Myocyte (in vitro differentiated cells): ENCODE measurements at places on chromosomes 3 and 15. TPM values are rescaled to one million over a fixed set of nuclear protein-coding genes. Genes with fewer than 3 reads are reported as not detected.

- no peak for DNase-seq
These were observed 62.9 kb upstream of the CHMP2B start for GRCh38 chr3:87164245-87164644.

DNA sequence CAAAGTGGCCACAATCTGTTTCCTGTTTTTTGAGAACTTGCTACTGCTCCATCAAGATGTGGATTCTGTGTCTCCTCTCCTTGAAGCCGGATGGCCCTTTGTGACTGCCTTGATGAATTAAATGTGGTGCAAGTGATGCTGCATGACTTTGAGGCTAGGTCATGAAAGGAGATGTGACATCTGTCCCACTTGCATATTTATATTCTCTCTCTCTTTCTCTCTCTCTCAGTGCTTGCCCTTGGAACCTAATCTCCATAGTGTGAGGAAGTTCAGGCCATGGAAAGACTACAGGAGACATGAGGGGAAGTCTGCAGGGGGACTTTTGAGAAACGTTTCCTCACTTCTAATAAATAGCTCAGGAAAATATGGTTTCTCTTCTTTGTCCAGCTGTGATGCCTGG is 50.0 kb upstream of the ADPGK start:
- DNase-seq, result peak; percentile 19

The CPNE4 gene
- 0.24 and 1.8 TPM in 2 replicates for total RNA-seq

DNA sequence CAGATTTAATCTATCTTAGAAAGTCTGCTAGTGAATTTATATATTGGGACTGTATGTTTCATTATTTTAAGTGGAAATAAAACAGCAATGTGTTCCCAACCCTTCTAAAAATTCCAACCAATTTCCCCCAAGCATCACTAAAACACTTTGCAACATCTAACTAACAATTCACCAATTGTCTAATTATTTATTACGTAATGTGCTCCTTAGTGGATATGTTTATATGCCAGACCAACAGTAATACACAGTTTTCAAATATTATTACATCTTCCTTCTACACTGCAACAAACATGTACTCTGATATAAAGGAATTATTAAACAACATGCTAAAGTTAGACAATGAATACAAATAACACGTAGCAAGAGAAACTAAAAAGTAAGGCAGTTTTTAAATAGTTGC is 262.6 kb upstream of the THBS1 start:
- DNase-seq, result no peak

- DNase-seq, result peak; percentile 70
These were observed 47.2 kb upstream of the TEX55 start for GRCh38 chr3:119098619-119099222.

- DNase-seq, result no peak
These were observed 4.1 kb upstream of the TSC22D2 start for GRCh38 chr3:150404023-150404422.

The EPHA6 gene
- not detected in 2 replicates for total RNA-seq

DNA sequence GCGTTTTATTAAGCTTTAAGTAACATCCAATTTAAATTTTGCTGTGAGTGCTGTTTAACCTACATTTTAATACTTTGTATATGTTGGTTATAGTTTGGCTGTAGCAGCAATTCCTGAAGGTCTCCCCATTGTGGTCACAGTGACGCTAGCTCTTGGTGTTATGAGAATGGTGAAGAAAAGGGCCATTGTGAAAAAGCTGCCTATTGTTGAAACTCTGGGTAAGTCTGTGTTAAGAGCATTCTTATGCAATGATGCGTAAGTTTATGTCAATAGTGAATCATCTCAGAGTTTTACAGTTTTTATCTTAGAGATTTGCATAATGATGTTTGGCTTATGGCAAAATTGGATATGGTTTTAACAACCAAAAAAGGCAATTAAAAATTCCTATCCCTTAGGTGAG is 62.7 kb downstream of the ASTE1 start:
- DNase-seq, result peak; percentile 5

- peak; percentile 71 for DNase-seq
These were observed 76.1 kb upstream of the PLSCR4 start for GRCh38 chr3:146326875-146327543.

DNA sequence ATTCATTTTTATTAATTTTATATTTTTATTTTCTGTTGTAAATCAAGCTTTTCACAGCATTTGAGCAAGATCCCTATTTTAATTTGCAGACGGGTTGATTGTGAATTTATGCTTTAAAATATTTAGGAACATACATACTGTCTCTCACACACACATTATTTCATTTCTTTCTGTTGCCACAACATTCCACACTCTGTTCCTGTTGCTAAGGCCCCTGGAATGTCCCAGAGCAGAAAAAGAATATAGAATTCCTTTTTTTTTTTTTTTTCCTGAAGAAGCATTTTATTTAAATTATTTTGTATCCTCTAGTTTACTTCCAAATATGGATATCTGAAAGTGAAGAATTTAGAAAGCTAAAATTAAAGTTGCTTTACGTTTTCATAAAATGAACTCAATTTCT is 36.8 kb upstream of the SCAANT1 start:
- DNase-seq, result no peak

GRCh38 chr15:67556976-67557570 is 14.6 kb downstream of the MAP2K5 start:
- no peak for DNase-seq

DNA sequence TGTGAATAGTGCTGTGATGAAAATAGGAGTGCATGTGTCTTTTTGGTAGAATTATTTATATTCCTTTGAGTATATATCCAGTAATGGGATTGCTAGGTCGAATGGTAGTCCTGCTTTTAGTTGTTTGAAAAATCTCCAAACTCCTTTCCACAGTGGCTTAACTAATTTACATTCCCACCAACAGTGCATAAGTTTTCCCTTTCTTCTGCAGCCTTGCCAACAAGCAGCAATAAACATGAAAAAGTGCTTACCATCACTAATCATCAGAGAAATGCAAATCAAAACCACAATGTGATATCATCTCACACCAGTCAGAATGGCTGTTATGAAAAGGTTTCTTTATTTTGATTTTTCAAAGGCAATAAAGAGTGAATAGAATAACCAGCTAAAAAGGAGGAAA is 1105.9 kb downstream of the NAALADL2 start:
- DNase-seq, result no peak

The HIGD2B gene
- not detected in 2 replicates for total RNA-seq

- DNase-seq, result no peak
These were observed 3.5 kb upstream of the CLRN1 start for GRCh38 chr3:150975992-150976368.

GRCh38 chr3:184017672-184018423 is at the start of gene ABCC5:
Gene ABCC5, minus strand, starts transcription at chr3:184017884. Its CDS starts 3,492 bp downstream, at chr3:184014392.
- peak; percentile 96 for DNase-seq

The SLC9C1 gene
- not detected in 2 replicates for total RNA-seq

DNA sequence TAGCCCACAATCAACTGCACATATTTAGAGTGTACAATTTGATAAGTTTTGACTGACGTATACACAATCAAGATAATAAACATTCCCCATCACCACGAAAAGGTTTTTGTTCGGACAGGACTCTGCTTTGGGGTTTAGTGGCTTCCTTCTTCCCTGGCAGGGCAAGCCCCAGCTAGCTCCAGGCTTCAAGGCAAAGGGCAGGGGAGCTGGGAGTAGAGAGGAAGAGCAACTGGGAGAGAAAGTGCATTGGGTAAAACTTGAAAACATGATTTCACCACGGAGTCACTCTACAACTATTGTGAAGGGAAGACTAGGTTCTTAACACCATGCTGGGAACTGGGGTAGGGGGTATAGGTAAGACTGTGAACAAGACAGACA is 185.1 kb upstream of the UBE2E1 start:
- no peak for DNase-seq

DNA sequence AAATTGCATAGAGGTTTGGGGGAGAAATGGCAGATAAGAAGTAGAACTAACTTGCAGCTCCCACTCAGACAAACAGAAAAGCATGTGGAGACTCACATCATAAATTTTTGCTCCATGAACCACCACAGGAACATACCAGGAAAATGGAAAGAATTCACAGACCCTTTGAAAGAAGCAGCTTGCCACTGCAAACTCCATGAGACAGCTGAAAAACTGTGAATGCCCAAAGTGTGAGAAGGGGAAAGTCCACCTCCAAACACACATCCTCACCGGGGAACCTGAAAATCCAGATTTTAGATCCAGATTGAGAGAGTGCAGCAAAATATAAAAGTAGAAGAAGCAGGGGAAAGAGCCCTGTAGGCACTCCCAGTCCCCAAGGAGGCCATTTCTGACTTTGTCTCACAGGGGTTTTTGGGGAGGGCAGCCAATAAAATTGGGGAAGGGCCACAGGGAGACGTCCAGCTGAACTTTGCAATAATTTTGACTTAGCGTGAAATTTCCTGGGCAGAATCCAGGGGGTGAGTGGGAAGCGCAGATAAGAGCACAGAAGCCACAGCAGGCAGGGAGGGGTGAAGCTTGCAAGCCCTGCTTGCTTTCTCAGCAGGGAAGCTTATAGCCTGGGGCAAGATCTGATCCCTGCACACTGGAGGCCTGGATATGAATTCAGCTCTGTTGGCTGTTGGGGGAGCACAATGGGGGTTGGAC is 183.4 kb upstream of the UBE2E2 start:
- no peak for DNase-seq

DNA sequence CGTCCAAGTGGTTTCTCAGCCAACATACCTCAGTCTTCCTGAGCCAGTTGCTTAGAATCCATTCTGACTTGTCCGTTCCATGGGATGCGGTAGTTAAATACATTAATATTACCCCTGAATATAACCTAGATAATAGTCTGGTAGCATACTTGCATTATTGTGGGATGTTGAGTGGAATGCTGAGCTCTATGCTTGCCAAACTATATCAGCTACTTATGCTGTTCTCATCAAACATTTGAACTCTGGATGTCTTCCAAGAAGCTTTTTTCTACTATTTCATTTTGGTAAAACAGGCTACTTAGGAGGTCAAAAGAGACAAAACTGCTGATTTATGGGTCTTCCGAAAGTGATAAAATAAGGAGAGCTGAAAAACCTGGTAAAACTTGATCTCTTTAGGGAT is 429.5 kb downstream of the NAALADL2 start:
- no peak for DNase-seq

DNA sequence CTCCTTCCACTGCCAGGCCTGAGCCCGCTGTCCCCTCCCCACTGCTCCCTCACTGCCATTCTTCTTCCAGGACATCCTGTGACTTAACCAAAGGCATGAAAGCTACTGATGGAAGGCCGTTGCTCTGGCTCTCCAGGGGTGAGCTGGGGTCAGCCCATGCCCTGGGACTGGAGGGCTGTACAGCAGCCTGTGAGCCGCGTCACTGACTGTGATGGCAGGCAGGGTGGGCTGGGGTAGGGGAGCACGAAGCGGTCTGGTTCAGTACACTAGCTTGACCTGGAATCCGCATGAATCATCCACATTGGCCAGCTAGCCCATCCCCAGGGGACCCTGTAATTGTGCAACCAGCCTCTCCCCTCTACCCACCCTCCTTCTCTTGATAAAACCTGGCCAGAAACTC is 30.8 kb downstream of the CORO2B start:
- DNase-seq, result peak; percentile 29

DNA sequence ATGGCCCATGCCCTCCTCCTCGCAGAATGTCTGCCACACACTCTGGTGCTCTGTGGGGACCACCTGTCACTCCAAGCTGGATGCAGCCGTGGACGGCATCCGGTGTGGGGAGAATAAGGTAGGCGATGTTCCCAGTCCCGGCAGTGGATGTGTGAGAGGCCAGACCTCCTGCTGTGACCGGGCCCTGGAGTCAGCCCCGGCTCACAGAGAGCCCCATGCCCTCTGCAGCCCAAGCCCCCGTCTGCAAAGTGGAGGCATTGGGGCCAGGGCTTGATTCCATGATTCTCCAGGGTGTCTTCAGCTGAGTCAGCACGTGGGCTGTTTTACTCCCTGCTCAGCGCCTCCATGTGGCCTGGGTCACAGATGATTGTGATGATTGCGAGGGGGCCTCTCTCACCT is 32.2 kb downstream of the GOLGA6L10 start:
- no peak for DNase-seq

The FEZF2 gene
- total RNA-seq, result not detected in 2 replicates

- DNase-seq, result peak; percentile 64
These were observed 13.5 kb downstream of the CDCP1 start for GRCh38 chr3:45132568-45133211.

DNA sequence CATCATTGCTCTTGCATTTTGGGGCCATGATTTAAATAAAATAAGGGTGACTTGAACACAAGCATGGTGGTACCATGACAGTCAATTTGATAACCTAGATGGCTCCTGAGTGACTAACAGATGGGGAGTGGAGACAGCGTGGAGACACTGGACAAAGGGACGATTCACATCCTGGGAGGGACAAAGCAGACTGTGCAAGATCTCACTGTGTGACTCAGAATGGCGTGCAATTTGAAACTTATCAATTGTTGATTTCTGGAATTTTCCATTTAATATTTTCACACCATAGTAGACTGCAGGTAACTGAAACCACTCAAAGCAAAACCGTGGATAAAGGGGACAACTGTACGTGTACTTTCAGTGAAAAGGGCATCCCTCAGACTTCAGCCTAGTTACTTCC is 25.5 kb downstream of the MCCC1 start:
- DNase-seq, result no peak
